CD4-positive, alpha-beta T cell treated with Interferon gamma for 1 hour (primary cell): ENCODE measurements at places on chromosomes 5 and 9.

DNA sequence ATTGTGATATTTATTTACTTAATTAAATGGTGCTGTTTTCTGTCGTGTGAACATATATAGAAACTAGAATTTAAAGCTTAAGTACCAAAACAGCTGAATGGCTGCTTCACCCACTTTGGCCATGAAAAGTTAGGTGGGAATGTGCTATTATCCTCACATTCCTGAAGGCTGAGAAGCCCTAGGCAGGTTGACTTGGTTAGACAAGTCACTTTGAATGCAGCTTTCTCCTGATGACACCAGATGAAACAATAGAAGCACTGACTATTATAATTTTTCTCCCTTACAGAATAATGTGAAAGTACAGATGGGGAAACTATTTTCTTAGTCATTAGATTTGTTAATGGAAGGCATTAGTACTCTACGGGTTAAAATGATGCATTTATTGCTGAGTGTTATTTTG lies 65.1 kb upstream of the C5orf46 start:
- DNase-seq: no peak

- no peak for DNase-seq
These were observed 267.5 kb downstream of the ZSWIM6 start for GRCh38 chr5:61599370-61600122.

DNA sequence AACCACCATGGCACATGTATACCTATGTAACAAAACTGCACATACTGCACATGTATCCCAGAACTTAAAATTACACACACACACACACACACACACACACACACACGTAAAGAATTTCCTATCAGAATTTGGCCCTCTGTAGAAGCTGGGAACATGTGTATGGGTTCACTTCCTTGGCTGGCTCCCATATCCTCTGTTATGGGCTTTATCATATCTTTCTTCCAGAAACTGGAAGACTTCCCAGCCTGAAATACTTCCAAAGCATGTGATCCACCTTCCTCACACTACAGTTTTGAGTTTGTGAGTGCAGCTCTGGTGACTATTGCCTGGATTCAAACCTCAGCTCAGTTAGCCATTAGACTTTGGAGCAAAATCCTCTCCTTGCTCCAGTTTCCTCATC lies 78.6 kb upstream of the GDNF start:
- DNase-seq: no peak

GRCh38 chr5:63960646-63961045 lies 1.6 kb downstream of the HTR1A start:
- no peak for DNase-seq

- DNase-seq: no peak
These were observed 91.3 kb upstream of the RASEF start for GRCh38 chr9:83154087-83154736.

DNA sequence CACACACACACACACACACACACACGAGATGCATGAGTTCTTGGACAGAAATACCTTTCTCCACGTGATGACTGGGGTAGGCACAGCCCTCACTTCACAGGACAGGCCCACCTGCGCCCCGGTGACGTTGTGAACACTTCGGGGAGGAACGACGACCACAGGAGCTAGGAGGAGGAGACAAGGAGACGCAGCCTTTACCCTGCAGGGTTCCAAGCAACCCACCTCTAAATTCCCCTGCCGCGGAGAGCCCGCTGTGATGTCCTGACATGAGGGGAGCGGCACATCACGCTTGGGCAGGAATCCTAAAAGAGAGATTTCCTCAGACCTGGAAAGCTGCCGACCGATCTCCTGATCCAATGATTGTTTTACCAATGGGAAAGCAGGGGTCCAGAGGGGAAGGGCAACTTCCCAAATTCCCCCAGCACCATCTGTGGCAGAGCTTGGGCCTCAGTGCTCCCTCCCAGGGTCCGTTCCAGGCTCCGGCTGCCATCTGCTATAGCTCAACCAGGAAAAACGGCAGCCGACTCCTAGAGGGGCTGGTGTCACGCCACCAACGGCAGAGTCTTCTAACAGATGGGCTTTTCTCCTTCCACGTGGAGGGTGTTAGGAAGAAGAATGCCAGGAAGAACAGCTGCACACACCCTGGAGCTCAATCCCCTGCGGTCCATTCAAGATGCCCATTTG lies 10.1 kb downstream of the IGFBPL1 start:
- no peak for DNase-seq

DNA sequence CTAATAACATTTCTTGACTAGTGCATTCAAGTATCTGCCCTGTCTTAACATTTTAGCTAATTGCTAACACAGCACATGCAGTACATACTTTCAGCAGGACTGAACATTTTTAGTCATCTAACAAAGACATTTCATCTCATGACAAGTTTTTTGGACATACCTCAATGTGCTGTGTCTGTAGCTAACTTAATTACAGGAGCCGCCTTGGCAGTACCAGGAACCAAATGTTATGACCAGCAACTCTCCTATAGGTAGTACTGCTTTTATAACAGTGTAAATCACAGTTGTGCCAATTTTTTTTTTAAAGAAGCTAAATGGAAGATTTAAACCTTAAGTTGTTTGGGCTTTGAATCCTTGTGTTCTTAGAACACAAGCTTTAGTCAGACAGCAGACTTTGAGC lies 99.4 kb upstream of the SAP30L start:
- DNase-seq: no peak

DNA sequence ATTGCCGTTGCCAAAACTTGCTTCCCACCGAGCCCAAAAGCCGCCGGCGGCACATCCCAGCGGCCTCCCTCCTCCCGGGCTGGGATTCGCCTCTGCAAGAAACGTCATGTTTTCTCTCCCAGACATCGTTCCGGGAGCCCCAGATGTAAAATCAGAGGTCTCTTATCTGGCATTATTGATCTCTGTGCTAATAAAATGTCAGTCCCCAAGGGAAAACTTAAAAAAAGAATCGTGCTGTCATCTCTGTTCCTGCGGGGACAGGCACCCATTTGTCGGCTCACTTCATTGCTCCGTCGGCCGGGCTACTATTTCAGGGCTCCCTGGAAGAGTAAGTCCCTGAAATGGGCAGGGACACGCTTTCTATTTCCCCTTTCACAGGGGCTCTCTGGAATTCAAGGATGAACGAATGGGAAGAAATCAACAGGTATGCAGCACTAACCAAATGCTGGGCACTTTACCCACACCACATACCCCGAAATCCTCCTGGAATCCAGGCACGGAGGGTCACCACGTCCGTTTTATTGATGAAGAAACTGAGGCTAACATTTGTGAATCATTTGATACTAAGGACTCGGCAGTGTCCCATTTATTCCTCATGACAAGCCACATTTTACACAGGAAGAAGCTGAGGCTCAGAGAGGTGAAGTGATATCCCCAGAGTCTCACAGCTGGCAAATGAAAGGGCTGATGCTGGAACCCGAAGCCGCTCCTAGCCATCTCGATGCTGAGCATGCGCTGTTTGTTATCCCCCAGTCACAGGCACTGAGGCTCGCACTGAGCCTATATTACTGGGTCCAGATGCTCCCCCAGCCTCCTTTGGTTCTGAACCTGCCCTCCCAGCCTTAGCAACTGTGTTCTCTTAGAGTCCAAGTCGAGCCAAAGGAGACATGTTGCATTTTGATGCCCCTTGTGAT lies 35.7 kb upstream of the MSX2 start:
- DNase-seq: no peak

DNA sequence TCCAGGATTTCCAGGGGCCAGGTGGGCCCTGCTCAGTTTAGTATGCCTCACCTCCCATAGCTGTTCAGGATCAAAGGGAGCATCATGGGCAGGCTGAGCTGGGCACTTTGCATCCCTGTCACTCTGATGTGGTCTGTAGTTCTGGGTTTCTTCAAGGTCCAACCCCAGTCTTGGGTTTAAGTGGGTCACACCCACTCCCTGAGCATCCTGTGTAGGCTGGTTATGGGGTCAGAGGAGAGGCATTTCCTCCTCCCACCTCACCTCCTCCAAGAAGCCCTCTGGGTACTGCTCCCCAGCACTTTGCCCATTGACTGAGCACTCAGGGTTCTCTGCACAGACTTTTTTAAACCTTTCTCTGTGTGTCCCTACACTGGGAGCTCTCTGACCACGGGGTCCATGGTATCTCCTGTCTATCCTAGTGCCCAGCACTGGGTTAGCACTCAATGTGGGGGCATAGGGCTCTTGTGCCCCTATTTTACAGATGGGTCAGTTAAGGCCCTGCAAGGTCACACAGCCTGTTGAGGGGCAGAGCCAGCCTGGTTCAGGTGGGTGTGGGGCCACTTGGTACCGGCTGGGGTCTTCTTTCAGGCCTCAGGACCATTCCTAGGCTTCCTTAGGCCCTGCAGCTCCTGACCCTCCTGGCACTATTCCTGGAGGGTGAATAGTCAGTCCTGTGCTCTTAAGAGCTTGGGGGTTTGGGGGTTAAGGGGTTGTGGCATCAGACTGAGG lies 19.0 kb downstream of the CXXC5 start:
- no peak for DNase-seq

- no peak for DNase-seq
These were observed 21.9 kb downstream of the TTC1 start for GRCh38 chr5:160030631-160031377.

- DNase-seq: no peak
These were observed 26.0 kb upstream of the GHR start for GRCh38 chr5:42397267-42397666.

- no peak for DNase-seq
These were observed 2.7 kb downstream of the BNC2 start for GRCh38 chr9:16867576-16868311.

GRCh38 chr5:41527201-41527779 lies 16.9 kb upstream of the PLCXD3 start:
- no peak for DNase-seq

GRCh38 chr9:2674141-2674824 lies 43.0 kb upstream of the KCNV2 start:
- no peak for DNase-seq

DNA sequence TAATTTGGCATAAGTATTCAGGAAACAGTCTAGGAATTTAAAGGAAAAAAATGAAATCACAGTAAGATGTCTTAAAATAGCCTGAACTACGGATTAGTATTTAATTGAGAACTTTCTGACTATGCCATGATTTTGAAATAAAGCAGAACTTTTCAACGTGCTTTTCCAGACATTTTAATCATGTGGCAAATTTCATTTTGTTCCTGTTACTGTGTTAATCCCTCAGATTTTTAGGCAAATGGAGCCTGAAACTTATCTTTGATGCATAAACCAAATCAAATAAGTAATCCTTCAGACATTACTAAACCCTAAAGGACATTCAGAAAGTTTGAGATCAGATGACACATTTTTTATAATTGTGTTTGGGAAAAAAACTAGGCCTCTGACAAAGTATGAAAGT lies 75.7 kb downstream of the FBN2 start:
- no peak for DNase-seq

GRCh38 chr5:20575571-20575970 lies 587.6 kb upstream of the CDH18 start:
- no peak for DNase-seq

- DNase-seq: no peak
These were observed 2.2 kb downstream of the UNC5A start for GRCh38 chr5:176812269-176813259.

DNA sequence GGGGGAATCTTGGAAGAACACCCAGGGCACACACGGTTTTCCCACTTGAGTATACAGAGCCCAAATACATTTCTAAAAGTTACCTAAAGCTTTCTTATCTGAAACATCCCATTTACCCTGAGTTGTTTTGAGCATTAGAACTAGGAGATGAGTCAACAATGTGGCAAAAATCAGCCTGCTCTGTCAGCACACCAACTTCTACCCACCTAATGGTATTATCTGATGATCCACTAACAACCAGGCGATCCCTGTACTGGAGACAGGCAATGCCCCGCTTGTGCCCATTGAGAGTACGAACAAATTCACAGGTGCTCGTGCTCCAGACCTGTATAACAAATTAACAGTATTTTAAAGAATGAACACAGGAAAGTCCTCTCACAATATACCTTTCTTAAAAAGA lies 87.0 kb downstream of the SMIM23 start:
- no peak for DNase-seq

GRCh38 chr5:154984946-154985516 lies 28.5 kb upstream of the KIF4B start:
- no peak for DNase-seq

- DNase-seq: no peak
These were observed 1312.0 kb upstream of the WWC1 start for GRCh38 chr5:166979307-166979895.

- DNase-seq: no peak
These were observed 101.5 kb downstream of the GCNT1 start for GRCh38 chr9:76560481-76560922.
